ENCODE measurements at places on chromosomes 7 and 10.
A peak's percentile ranks its signal among the peaks of the same experiment; 100 is the strongest.

- no peak for DNase-seq
Observed at GRCh38 chr7:154909241-154910105, 93.5 kb downstream of the PAXIP1 start.

GRCh38 chr7:1200045-1200444 lies 32.6 kb upstream of the UNCX start:
- DNase-seq, result no peak

- peak; percentile 62 for DNase-seq
Observed at GRCh38 chr7:106039486-106040060, 72.5 kb downstream of the SYPL1 start.

DNA sequence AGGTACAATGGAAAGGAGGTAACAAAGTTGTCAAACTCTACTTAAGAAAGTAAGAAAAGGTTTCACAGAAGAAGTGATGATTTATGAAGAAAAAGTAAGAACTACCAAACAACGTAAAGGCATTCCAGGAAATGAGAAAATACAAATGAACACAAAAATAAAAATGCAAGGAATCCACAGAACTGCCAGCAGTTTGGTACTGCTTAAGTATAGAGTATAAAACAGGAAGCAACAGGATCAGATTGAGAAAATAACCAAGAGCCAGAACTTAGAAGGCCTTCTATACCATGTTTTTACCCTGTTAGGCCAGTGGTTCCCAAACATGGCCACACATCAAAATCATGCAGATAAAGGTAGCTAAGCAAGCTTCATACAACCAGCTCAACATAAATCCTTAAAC lies 9.2 kb downstream of the NDUFA5 start:
- no peak for DNase-seq

- DNase-seq, result no peak
Observed at GRCh38 chr10:110458266-110458920, 39.3 kb upstream of the DUSP5 start.

- DNase-seq, result no peak
Observed at GRCh38 chr7:155276800-155277375, 20.8 kb upstream of the INSIG1 start.

DNA sequence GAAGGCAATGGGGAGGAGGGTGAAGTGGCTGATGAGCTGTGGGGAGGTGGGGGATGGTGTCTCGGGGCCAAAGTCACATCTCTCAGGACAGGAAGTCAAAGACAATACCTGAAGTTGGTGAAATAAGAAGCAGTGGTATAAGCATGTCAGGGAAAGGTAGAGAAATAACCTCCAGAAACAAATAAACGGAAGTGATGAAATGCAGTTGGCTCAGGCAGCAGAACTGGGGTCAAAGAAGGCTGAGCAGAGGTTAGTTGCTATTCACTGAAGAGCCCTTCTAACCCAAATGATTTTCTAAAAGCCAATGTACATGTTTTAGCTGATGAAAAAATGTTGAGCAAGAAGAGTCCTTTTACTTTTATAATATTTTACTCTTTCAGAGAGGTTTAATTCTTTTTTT lies 78.6 kb upstream of the ADRB1 start:
- no peak for DNase-seq

GRCh38 chr7:107206136-107206535 lies 37.3 kb downstream of the HBP1 start:
- no peak for DNase-seq

DNA sequence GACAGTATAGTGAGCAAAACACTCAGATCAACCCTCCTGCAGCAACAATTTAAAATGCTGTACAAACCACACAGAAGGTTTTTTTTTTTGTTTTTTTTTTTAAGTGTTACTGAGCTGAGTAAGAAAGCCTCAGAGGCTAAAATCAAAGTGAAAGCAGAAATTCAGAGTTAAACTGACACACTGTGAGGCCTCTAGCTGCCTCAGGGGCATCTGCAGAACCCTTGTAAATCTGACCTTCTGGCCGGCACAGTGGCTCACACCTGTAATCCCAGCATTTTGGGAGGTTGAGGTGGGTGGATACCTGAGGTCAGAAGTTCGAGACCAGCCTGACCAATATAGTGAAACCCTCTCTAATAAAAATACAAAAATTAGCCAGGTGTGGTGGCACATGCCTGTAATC lies 7.4 kb upstream of the GNA12 start:
- no peak for DNase-seq

DNA sequence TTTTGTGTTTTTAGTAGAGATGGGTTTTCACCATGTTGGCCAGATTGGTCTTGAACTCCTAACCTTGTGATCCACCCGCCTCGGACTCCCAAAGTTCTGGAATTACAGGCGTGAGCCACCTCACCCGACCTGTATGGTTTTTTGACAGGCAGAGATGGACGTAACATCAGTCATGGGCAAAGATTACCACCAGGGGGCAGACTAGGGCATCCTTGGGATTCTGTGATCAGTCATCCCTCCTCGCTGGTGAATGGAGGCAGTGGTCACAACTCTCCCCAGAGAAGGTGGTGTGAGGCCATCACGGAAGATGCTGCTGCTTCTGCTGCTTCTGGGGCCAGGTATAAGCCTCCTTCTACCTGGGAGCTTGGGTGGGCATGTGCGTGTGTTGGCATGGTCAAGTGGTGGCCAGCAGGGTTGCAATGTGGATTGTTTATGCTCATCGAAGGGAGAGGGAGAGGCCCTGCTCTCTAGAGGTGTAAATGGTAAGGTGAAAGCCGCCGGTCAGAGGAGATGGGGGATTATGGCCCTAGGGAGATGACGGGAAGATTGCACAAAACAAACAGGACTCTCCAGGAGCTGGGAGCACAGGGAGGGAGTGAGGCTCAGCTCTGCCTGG lies 122.7 kb upstream of the PRSS1 start:
- peak; percentile 80 for DNase-seq

- DNase-seq, result no peak
Observed at GRCh38 chr10:5783300-5783699, 29.9 kb downstream of the GDI2 start.

GRCh38 chr7:12769444-12769843 lies 82.0 kb downstream of the ARL4A start:
- DNase-seq, result no peak

DNA sequence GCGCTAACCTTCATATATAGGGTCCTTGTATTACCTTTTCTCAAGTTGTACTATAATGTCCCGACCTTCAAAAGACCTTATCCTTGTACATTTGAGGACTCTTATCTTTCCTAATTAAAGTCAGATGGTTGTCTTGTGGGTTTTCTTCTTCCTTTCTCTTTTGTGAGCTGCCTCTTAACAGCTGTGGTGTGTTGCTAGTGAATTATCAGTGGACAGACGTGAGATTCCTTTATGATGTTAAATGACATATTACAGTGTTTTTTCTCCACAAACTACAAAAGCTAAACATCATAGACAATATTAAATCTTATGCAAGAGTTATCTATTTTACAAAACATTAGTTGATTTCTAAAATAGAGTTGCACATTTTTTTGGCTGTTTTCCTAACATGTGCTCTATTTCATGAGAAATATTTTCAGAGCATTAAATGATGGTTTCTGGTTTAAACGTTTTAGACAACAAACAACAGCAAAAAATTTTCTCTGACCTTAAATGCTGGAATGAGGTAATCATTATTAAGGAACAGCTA lies 272.2 kb upstream of the NPVF start:
- DNase-seq, result no peak

GRCh38 chr10:74981831-74982633 lies 129.4 kb upstream of the SAMD8 start:
- no peak for DNase-seq

- no peak for DNase-seq
Observed at GRCh38 chr10:132464256-132465192, 67.5 kb downstream of the PWWP2B start.

- peak; percentile 57 for DNase-seq
Observed at GRCh38 chr10:84665883-84666463, 337.6 kb downstream of the CCSER2 start.

- no peak for DNase-seq
Observed at GRCh38 chr7:4174451-4174850, 507.6 kb upstream of the FOXK1 start.

- DNase-seq, result no peak
Observed at GRCh38 chr10:119443970-119444660, 98.4 kb downstream of the RGS10 start.

DNA sequence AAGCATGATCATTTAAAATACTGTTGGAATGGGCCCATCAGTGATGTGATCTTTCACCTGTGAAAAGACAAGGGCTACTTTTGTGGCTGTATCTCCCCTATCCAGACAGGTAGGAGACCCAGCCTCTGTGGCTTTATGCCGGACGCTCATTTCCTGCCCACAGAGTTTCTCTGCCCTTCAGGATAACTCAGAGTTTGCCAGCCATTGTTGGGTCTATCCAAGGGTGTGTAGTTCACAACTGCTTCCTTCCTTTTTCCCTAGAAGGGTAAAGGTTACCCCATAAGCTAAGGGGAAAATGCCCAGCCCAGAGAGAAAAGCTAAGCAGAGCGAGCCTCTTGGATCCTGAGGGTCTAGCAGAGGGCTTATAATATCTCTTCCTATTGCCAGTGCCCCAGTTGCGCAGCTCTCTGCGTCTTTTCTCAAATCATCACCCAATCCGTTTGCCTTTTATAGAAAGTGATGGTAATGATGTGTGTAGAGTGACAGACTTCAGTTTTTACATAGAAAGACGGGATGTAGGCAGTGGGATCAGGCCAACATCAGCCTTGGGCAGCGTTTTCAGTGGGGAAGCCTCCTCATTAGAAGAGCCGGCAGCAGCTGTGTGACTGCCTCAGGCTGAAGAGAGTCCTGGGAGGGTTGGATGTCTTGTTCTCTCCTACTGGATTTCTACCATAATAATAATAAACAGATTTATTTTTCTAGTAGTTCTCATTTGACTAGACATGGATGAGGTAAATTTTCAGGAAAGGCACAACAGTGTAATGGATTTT lies 80.5 kb downstream of the MET start:
- no peak for DNase-seq

DNA sequence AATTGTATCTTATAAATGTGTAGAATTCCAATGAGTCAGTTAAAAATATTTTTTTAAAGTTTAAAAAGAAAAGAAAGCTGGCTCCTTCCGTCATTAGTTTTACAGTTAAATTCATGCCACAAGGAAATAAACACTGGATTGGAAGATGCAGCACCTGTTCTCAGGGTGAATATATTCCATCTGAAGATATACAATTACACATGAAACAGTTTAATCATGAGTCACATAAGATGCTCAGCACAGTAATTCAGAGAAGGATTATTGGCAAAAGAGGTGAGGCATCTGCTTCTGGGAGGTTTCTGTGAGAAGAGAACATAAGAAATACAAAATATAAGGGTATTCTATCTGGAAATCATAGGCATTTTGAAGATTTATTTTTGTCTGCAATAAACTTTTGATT lies 376.5 kb upstream of the SORCS1 start:
- DNase-seq, result no peak

DNA sequence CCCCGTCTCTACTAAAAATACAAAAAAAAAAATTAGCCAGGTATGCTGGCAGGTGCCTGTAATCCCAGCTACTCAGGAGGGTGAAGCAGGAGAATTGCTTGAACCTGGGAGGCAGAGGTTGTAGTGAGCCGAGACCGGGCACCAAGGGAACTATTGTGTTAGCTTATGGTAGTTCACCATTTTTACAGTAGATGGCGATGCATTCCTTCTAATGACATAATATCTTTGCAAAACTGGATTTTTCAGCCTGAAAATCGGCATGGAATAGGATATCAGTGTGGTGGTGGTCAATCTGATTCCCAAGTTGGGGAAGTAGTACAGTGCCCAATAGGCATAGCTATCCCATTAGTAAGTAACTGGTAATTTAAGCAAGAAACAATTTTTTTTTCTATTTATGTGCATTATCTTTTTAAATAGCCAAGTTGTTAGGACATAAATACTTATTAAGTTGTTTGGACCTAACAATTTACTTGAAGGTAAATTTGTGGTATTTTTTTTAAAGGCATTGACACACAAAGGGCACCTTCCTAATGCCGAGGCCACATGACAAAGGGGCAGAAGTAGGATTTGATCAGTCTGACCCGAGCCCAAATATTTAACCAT lies 17.6 kb upstream of the IMPDH1 start:
- DNase-seq, result peak; percentile 78

GRCh38 chr7:24143547-24143946 lies 140.4 kb upstream of the NPY start:
- DNase-seq, result no peak

DNA sequence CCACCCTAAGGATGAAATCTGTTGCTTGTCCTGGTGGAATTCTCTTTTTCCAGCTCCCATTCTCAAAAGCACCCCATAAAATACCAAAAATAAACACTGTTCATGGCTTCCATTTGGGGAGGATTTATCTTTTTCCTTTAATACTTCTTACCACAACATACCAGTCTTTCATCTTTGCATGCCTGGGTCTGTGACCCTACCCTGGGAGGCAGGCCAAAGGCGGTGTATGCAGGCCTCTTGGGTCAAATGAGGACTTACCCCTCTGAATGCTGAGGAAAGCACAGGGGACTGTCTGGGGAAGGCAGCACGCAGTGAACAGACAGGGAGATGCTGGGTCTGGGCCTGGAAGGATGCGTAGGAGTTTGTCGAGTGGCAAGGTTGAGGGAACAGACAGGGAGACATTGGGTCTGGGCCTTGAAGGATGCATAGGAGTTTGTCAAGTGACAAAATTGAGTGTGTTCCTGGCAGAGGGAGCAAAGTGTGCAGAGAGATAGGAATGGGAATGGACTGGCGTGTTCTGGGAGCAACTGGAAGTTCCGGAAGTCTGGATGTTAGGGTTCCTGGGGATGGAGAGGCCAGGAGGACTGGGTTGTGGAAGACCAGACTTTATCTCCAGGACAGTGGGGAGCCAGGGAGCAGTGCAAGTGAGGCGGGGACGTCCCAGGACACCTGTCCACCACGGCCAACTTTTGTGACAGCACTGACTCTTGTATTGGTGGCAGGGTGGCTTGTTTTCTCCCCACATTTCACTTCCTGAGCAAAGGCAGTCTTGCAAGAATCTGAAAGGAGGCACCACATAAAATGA lies 40.8 kb downstream of the MYL10 start:
- DNase-seq, result no peak

- peak; percentile 79 for DNase-seq
Observed at GRCh38 chr7:6530626-6531491, 20.4 kb downstream of the GRID2IP start.

DNA sequence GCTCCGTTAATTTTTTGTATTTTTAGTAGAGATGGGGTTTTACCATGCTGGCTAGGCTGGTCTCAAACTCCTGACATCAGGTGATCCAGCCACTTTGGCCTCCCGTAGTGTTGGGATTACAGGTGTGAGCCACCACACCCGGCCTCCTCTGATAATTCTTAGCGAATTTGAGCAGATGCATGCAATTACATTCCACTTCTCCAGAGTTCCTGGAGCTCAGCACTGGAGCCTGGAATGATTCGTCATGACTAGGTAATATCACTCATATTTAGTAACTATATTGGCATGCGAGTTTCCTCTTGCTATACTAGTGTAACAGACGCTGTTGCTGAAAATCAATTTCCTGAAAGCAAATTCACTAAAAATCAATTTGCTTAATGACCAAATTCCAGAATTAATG lies 86.8 kb downstream of the MKX start:
- DNase-seq, result no peak

DNA sequence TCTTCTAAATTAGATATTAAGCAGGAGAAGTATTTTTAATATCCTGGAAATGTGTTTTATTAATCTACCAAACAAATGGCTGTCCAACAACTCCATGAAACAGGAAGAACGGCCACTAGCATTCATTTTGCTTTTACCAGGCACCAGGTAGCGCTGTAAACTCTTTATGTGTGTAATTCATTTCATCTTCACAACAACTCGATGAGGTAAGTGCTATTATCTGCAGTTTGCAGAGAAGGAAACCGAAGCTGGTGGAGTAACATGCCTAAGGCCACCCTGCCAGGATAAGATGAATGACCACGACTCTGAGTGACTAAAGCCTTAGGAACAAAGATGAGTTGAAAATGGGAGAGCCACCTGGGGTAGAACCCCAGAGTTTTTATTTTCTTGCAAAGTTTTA lies 101.2 kb downstream of the KIAA1217 start:
- no peak for DNase-seq

GRCh38 chr10:11344550-11344949 lies 266.9 kb downstream of the USP6NL start:
- no peak for DNase-seq

Data from neural progenitor cell (in vitro differentiated cells).